ENCODE measurements at places on chromosomes 6 and 20.

- DNase-seq = no peak
Measured at GRCh38 chr6:156852147-156852857, 75.1 kb downstream of the ARID1B start.

DNA sequence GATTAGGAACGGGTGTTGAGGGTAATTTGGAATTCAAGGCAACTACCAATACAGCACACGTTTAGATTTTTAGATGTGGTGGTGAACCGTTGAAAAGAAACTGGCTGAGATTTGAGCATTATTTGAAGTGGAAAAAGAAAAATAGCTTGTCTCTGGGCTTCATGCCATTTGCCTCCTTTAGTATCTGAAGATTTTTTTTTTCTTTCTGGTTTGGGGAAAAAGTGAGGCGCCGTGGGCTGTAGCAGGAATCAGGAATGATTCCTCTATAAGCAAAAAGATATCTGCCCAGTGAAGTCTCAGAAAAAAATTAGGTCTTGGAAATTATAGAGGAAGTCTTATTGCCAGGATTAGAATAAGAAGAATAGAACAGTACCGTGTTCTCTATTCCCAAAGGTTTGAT is 88.5 kb downstream of the RPS12 start:
- no peak for DNase-seq

- DNase-seq = no peak
Measured at GRCh38 chr20:7379621-7380220, 560.5 kb downstream of the HAO1 start.

DNA sequence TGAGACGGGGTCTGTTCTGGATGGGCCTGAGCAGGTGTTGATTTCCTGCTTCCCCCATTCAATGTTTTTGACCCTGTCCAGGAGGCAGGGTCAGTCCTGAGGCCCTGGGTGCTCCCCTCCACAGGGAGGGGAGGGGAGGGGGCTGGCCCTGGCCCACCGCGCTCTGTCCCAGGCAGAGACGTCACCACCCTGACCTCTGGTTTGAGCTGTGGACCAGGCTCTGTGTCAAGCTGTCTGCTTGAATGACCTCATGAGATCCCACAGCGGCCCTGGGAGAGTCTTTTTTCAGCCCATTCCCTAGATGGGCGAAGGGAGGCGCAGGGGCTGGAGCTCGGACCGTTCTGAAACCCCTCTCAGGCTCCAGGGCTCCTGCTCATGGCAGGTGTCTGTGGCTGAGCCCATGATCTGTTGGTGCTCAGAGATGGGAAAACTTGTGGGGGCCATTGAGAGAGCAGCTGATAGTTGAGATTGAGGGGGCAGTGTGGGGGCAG is 8.9 kb upstream of the LKAAEAR1 start:
- no peak for DNase-seq

DNA sequence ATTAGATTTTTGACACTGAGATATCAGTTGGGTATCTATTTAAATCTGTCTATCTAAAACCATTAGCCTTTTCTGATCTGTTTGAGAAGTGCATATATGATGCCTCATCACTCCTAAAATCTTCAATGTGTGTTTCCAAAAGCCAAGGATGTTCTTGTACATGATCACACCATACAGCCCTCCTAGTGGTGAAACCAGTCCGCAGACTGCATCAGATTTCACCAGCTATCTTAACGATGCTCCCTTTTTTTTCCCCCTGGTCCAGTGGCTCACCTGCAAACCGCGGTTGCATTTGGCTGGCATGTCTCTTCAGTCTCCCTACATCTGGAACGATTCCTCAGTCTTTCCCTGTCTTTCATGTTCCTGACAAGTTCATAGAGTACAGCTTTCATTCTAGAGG is 4.0 kb downstream of the KIZ start:
- DNase-seq = no peak

DNA sequence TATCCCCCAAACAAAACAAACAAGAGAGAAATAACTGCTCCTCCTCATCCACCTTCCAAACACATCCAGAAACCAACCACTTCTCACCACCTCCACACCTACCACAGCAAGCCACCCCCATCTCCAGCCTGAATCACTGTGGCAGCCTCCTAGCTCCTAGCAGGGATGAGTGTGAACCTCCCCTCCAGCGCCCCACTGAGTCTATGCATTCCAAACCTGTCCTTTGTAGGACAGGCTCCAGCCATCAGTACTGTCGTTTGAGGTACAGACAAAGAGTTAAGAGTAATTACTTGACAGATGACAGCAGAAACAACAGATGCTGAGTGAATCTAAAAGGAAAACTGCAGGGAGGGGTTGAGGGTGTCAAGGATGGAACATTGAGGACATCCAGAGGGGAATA is 2.4 kb downstream of the METTL24 start:
- DNase-seq = peak; percentile 45

DNA sequence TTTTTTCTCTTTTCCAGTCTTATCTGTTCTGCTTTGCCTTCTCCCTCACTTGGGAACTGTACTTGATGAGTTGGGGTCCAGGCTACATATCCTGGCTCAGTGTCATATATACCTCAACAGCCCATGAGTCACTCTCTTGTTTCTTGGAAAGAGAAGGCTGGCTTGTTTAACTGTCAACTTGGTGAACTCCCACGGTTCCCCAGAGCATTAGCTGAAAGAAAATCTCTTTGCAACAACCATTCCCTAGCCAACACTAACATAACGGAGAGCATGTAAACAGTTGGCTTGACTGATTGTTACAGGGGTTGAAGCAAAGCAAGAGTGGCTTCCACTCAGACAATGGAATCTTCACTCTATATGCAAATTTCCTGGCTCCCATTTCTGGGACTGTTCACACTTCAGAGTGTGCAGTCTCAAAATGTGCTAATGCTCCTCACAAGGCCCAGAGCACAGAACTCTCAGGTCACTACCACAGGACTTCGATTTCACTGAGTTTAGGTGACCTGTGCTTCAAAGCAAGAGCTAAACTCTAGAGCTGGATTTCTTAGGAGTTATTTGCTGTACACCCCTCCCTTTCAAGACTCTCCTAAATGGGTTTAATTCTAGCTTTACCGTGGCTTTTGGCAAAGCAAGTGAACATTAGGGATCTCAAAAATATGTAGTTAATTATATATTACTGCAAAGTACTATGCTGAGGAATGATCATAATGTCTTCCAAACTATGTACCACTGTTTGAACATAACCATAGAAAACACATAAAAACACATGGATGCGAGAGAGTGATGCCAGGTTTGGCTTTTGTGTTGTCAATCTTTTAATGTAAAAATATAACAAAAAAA is 609.8 kb downstream of the RFPL4B start:
- no peak for DNase-seq

- DNase-seq = no peak
Measured at GRCh38 chr6:88179692-88180091, 13.5 kb upstream of the CNR1 start.

DNA sequence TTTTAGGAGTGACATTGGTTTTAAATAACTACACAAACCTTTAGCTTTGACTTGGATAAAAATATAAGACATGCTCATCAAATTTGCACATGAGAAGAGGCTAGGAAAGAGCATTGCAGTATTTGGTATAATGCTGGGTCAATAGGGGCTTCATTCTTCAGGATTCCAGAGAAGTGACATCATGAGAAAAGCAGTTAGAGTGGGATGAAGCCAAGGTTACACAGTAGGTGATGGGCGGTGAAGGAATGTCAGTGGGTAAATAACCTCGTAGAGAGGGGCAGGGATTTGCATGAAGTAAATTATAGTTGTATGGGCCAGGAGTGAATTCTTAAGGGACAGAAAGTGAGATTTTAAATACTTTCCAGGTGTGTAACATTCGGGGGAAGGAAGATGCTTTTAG is 216.2 kb downstream of the RFPL4B start:
- DNase-seq = no peak

DNA sequence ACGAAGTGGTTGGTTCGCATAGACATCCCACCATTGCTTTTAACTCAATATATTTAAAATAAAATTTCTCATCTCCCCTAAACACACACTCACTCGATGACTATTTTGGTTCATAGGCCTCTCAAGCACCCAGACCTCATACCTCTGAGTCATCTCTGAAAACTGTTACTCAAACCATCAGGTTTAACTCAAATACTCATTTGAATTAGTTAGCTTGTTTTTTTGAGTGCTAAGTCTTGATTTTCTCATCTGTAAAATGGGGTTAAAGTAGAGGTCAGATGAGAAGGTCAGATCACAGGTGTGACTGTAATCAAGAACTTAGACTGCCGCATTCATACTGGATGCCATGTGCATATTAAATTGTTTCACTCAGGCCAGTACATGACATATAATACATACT is 243.9 kb upstream of the TENT5A start:
- no peak for DNase-seq

DNA sequence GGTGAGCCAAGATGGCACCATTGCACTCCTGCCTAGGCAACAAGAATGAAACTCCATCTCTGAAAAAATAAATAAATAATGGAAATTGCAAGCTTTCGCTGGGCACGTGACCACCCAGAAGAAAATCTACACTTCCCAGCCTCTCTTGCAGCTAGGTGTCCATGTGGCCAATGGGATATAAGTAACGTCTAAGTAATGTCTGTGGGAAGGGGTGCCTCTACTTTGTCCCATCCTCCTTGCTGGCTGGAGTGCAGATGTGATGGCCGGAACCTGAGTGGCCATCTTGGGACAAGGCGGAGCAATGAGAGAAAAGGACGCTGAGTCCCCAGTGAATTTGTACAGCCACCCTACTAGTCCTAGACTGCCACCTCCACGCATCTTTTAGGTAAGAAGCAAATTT is 99.8 kb upstream of the PTPN1 start:
- no peak for DNase-seq

GRCh38 chr6:15824811-15825210 is 162.0 kb upstream of the DTNBP1 start:
- no peak for DNase-seq

GRCh38 chr6:110646951-110647910 is 168.0 kb downstream of the CDK19 start:
- DNase-seq = no peak

GRCh38 chr20:22946596-22946995 is 88.5 kb upstream of the SSTR4 start:
- no peak for DNase-seq

- DNase-seq = no peak
Measured at GRCh38 chr6:3535033-3535775, 78.4 kb upstream of the SLC22A23 start.

DNA sequence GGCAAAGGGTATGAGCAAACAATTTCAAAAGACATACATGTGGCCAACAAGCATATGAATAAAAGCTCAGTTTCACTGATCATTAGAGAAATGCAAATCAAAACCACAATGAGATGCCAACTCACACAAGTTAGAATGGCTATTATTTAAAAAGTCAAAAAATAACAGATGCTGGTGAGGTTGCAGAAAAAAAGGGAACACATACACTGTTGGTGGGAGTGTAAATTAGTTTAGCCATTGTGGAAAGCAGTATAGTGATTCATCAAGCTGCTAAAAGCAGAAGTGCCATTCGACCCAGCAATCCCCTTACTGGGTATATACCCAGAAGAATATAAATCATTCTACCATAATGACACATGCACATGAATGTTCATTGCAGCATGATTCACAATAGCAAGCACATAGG is 6.7 kb upstream of the KHDC1L start:
- DNase-seq = no peak

DNA sequence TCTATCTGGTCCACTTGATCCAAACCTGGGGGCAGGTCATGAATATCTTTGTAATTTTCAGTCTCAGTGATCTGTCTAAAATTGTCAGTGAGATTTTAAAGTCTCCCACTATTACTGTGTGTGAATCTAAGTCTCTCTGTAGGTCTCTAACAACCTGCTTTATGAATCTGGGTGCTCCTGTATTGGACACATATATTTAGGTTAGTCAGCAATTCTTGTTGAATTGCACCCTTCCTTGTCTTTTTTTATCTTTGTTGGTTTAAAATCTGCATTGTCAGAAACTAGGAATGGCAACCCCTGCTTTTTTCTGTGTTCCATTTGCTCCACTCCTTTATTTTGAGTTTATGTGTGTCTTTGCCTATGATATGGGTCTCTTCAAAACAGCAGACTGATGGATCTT is 140.7 kb downstream of the ASCC3 start:
- no peak for DNase-seq

- DNase-seq = no peak
Measured at GRCh38 chr20:60066438-60066823, 108.2 kb downstream of the CDH26 start.

GRCh38 chr6:138454981-138455706 is 44.1 kb downstream of the NHSL1 start:
- DNase-seq = no peak

DNA sequence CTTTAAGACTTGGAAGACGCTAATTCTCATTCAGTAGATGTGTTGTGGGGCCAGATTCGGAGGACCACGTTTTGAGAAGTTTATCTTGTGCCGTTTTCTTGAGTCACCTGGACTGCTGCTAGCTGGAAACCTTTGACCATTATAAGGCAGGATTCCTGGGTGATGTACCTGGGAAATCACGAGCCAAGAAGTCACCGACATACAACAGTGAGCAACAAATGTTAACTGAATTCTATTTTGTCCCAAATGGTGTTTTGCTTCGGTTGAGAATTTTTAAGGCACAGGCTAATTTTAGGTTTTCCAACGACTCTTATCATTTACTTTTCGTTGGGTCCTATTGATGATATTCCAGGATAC is 93.4 kb upstream of the BTN3A2 start:
- DNase-seq = no peak

GRCh38 chr6:111724039-111724438 is 118.4 kb upstream of the TRAF3IP2 start:
- no peak for DNase-seq

DNA sequence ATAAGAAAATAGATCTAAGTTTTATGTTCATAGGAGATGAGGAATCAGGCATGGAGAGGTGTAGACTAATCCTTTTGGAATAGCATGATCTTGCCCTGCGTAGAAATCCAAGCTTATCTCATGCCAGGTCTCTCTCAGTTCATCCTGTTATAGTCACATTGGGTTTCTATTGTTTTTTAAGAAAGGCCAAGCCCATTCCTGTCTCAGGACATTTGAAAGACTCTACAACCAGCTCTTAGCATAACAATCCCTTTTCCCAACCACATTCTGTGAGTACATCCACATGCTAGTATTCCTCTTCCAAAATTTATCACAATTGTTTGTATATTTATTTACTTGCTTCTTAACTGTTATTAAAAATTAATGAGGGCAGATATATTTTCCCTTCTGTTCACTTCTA is 130.3 kb downstream of the MMUT start:
- no peak for DNase-seq

DNA sequence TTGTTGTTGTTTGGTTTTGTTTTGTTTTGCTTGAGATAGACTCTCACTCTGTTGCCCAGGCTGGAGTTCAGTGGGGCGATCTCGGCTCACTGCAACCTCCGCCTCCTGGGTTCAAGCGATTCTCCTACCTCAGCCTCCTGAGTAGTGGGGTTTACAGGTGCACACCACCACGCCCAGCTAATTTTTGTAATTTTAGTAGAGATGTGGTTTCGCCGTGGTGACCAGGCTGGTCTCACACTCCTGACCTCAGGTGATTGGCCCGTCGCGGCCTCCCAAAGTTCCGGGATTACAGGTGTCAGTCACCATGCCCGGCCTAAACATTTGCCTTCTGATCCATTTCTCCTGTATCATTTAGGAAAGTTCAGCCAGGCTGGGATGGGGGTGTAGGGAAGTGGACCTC is 17.7 kb downstream of the DUSP22 start:
- DNase-seq = no peak

All from DMS 273 treated with DMSO at 0.1 percent for 48 hours (cell line).